ENCODE measurements at places on chromosomes 11 and 22. TPM values are rescaled to one million over a fixed set of nuclear protein-coding genes. Genes with fewer than 3 reads are reported as not detected.
A peak's percentile ranks its signal among the peaks of the same experiment; 100 is the strongest.

The LMF2 gene
- total RNA-seq = 60.0 TPM

DNA sequence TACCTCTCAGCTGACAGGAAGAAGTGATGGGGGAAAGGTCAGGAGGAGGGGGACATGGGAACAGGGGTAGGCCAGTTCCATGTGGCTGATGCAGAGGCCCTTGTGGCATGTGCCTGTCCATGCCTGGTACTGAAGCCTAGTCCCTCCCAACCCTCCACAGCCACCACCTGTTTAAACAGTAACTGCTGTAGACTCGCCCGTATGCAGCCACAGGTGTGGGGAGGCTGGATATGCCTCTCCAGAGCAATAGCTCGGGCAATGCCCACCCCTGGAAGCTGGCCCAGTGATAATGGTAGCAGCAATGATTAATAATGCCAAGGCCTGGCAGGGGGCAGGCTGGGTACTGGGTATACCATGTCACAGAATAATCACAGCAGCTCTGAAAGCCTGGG lies 2.3 kb downstream of the SMTN start:
- peak; percentile 82 for DNase-seq

The CNGA4 gene
- total RNA-seq = not detected

The ROBO4 gene
- total RNA-seq = 4.0 TPM

- no peak for DNase-seq
Measured at GRCh38 chr11:126432065-126432461, 76.6 kb downstream of the ST3GAL4 start.

GRCh38 chr22:43186272-43187170 lies at the start of gene TTLL12:
Gene TTLL12, minus strand, starts transcription at chr22:43187134. Its CDS starts 65 bp downstream, at chr22:43187069.
- DNase-seq = no peak

GRCh38 chr11:5992604-5993251 lies 5.9 kb upstream of the OR52L1 start:
- no peak for DNase-seq

GRCh38 chr11:35180317-35181233 lies 41.6 kb downstream of the CD44 start:
- no peak for DNase-seq

GRCh38 chr11:96543177-96543576 lies 153.4 kb downstream of the JRKL start:
- DNase-seq = no peak

GRCh38 chr11:13168271-13168670 lies 109.3 kb upstream of the BMAL1 start:
- DNase-seq = no peak
